GOT3 (cell line): ENCODE measurements at places on chromosomes 2 and 18.

GRCh38 chr2:46937471-46937901, 21.9 kb upstream of the MCFD2 start:
- no peak for DNase-seq

GRCh38 chr18:69785466-69785865, 162.2 kb downstream of the CD226 start:
- no peak for DNase-seq

GRCh38 chr2:205501826-205502225, 180.5 kb upstream of the NRP2 start:
- DNase-seq: no peak

GRCh38 chr2:25482341-25482740, 140.6 kb upstream of the DNMT3A start:
- DNase-seq: no peak

- DNase-seq: no peak
Measured at GRCh38 chr18:1361936-1362335, 457.3 kb downstream of the ADCYAP1 start.
